ENCODE measurements at places on chromosomes 13 and 19.

- no peak for DNase-seq
Observed at GRCh38 chr13:98875146-98875729, 102.6 kb downstream of the DOCK9 start.

- no peak for DNase-seq
Observed at GRCh38 chr19:50258918-50259372, 55.5 kb downstream of the MYH14 start.

DNA sequence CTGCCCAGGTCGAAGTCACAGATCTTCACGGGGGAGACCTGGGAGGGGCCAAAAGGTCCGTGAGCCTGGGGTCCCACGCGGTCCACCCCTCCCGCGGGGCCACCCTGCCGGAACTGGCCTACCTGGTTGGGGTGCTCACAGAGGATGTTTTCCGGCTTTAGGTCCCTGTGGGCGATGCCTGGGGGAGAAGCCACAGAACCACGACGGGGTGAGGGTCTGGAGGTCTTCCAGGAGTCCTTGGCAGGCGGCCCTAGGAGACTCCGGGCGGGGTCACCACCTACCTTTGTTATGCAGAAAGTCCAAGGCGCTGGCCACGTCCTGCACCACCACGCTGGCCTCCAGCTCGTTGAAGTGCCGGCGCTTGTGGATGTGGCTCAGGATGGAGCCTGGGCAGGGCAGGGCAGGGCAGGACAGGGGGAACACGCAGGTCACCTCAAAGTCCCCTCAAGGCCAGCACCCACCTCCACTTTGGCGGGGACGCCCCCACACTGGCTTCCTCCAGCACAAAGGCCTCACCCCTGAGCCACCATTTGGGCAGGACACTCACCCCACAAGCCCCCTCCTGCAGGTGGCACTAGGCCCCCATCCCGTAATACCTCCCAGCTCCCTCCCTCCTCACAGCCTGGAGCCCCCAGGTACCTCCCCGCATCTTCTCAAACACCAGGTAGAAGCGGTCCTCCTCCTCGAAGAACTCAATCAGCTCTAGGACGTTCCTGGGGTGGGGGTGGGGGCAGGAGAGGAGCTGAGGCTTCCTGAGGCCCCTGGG is 8.4 kb downstream of the MKNK2 start:
- no peak for DNase-seq

- no peak for DNase-seq
Observed at GRCh38 chr19:55675661-55676354, 782 bp downstream of the EPN1 start.

GRCh38 chr19:749811-750210 is 1.1 kb upstream of the MISP start:
- DNase-seq: no peak

GRCh38 chr13:23751195-23751594 is 138.0 kb downstream of the MIPEP start:
- no peak for DNase-seq

DNA sequence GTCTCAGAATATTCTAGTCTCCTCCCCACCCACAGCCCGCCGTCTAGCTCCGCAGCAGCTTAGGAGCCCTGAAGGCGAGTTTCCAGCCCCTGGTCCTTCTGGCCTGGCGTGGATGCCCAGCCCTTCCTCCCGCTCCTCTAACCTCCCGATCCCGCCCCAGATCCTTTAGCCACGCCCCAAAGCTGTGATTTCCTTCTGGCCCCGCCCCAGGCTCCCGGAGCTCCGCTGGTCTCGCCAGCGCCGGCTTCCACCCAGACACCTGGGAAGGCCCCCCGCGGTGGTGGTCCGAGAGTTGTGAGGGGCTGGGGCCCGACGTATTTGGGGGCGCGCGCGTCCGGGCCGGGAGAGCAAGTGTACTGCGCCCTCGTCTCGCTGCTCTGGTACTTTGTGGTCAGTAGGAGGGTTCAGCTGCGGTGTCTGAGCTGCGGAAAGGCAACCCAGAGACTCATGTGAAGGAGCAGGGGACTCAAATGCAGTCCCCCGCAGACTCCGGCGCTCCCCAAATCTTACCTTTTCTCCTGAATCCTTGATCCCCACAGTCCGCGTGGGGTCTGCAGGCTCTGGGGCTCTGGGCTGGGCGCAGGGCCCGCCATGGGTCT is at the start of gene CGB7:
Gene CGB7 (minus strand): TSS at position 114 of the 599 bp plus-strand sequence. CDS start 2,374 bp downstream, outside the sequence.
- no peak for DNase-seq

DNA sequence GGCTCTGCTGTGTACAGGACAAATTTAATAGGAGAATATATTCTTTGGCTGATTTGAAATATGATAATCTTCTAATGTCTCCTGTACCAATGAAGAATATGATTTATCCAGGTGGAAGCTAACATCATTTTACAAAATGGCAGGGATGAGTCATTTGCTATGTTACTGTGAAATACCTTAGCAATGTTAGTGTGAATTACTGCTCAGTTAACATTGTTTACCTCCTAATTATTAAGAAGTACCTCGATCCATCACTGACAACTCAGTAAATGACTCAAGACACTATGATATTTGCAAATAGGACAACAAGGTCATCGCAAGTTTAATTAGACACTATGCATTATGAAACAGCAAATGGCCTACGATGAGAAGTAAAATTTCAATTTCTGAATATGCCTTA is 309.1 kb upstream of the EDNRB start:
- DNase-seq: no peak

DNA sequence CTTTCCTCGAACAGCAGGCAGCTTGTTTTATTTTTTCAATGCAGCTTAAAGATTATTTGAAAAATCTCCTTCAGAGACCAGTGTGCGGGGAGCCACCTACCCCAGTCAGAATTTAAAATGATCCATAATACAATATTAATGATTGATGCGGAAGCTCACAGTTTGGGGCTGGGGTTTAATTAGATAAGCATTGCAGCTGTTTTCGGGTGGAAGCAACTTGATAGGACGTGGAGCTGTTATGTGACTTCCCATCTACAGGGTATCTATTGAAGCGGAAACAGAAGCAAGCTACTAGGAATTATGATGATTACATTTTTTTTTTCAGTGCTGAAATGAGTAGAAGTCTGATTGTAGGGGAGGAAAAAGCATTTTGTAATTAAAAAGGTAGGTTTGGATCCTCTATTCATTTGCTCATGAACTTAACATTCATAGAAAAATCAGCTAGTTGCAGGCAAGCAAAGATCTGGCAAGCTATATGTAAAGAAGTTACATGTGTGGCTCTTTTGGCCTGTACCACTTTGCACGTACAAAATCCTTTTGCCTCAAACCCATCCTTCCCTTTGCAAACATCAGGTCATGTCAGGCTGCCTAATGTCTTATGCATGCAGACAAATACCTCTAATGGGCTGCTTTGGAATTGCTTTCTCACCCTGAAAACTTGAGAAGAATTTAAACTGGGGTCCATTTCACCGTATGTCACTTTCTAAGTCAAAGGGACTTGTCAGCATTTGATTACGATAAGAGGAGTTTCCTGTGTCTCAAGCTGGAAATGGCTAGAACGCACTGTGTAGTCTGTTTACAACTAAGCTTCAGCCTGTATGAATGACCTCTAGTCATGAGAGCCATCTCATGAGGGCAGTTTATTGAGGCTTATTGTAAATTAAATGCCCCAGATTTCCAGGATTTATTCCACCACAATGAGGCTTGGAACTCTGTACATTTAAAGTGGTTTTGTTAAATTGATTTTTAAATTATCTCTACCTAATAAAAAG is 267.1 kb upstream of the TMTC4 start:
- DNase-seq: no peak

- DNase-seq: no peak
Observed at GRCh38 chr19:47564081-47564480, 8.9 kb downstream of the ZNF541 start.

GRCh38 chr19:23262920-23263319 is 12.7 kb upstream of the ZNF724 start:
- DNase-seq: no peak

GRCh38 chr13:98411013-98411412 is 165.9 kb downstream of the STK24 start:
- no peak for DNase-seq

- DNase-seq: no peak
Observed at GRCh38 chr13:104106705-104107393, 1040.6 kb upstream of the SLC10A2 start.

GRCh38 chr13:105139048-105139379 is 1396.4 kb downstream of the EFNB2 start:
- DNase-seq: no peak

- no peak for DNase-seq
Observed at GRCh38 chr19:29576761-29577648, 29.1 kb upstream of the POP4 start.

DNA sequence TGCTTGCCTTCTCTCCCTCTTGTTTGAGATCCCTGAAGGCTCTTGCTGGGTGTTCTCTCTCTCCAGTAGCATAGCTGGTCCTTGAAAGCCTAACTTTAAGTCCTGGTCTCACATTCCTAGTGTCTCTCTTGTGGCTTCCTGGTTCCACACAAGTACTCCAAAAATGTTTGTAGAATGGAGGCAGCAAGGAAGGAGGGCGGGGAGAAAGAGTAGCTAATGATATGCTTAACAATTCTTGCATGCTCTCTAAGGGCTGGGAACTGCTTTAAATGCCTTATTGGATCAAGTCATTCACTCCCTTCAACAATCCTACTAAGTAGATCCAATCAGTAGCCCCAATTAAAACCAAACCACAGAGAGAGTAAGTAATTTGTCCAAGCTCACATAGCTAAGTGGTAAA is 357.3 kb downstream of the KLF5 start:
- no peak for DNase-seq

DNA sequence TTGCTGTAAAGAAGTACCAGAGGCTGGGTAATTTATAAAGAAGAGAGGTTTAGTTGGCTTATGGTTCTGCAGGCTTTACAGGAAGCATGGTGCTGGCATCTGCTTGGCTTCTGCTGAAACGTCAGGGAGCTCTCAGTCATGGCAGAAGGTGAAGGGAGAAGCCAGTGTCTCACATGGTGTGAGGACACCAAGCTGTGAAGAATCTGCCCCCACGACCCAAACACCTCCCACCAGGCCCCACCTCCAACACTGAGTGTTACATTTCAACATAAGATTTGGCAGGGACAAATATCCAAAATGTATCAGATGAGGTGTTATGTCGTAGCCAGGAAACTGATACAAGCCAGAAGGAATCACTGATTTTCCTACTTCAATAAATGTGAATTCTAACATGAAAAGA is 136.5 kb downstream of the CYSLTR2 start:
- no peak for DNase-seq

DNA sequence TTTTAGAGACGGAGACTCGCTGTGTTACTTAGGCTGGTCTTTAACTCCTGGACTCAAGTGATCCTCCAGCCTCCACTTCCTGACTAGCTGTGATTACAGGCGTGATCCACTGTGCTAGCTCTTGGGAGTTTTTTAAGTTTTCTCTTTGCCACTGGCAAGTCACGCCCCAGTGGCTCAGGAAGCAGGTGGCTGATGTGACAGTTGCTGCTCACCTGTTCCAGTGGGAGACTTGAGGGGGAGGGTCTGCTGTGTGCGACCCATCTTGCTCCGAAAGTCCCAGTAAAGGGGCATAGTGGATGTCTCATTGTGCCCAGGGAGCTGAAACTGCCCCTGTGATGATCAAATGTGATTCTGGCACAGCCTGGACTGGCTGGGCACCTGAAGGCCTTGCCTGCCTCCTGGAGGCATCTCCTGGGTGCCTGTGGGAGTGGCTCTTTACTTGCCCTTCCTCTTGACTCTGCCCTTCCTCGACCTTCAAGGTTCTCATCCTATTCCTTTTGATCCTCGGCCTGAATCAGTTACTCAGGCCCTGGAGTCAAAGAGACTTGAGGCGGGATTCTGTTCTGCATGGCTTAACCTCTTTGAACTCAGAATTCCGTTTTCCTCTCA is 7.8 kb downstream of the SMARCA4 start:
- no peak for DNase-seq

GRCh38 chr19:5814123-5814851 is 9.4 kb downstream of the NRTN start:
- DNase-seq: no peak

GRCh38 chr13:50643060-50643459 is 200.4 kb downstream of the DLEU7 start:
- no peak for DNase-seq

DNA sequence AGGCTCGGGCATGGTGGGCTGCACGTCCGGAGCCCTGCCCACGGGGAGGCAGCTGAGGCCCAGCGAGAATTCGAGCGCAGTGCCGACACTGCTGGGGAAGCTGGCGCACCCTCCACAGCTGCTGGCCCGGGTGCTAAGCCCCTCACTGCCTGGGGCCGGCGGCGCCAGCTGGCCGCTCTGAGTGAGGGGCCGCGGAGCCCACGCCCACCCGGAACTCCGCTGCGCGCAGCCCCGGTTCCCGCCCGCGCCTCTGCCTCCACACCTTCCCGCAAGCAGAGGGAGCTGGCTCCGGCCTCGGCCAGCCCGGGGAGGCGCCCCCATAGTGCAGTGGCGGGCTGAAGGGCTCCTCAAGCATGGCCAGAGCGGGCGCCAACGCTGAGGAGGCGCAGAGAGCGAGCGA is 2080.4 kb downstream of the PCDH9 start:
- DNase-seq: no peak

DNA sequence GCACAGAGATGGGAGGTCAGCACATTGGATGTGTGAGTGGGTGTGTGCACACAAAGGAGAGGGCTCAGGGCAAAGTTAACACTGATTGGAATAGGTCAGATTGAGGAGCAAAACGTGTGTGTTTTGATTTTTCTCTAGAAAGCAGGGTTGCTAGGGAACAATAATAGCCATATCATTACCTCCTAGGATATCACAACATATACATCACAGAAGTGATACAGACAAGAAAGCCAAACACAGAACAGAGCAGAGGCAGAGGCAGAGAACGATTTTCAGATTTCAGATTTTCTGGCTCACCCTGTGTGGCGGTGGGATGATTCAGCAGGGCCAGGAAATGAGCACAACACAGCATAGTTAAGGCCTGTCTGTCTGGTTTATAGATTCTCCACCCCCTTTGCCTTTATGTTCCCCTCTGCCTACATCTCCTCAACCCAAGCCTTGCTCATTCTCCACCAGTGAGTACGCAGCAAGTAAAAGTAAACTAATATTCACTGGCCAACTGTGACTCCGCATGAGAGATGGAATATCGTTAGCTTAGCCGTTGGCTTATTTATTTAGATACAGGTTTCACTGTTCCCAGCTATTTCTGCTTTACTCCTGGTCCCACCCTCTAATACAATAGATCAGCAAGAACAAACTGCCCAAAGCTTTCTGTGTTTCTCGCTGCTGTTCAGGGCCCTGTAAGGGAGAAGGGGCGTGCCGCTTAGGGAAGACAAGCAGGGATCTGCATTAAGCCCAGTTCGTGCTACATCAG is 182.7 kb upstream of the TSC22D1 start:
- DNase-seq: no peak

DNA sequence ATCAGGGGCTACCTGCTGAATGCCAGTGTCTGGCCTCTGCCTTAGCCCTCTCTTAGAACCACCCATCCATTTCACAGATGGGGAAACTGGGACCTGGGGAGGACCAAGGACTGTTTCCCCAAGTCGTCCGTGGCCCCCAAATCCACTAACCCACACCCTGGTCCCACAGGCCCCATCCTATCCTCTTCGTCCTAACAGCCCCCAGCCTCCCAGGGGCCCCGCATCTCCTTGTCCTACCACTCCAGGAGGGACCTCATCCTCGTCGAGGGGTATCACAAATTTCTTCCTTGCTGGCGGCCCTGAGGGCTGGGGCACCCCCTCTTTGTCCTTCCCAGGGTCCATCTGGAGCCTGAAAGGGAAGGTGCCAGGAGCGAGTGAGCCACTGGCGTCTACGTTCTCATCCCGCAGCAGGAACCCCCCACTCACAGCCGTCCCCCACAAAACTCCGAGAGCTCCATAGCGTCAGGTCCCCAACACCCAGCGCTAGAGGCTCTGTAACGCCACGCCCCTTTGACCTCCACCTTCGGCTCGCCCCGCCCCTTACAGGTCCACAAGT is 606 bp downstream of the ERCC1 start:
- DNase-seq: no peak
